ENCODE measurements at places on chromosomes 11 and 22. TPM values are rescaled to one million over a fixed set of nuclear protein-coding genes. Genes with fewer than 3 reads are reported as not detected.

The OR52E6 gene
- total RNA-seq = not detected

The SLC1A2 gene
- 0.98 TPM for total RNA-seq

The TH gene
- 0.36 TPM for total RNA-seq

The TMEM151A gene
- total RNA-seq = 0.31 TPM

DNA sequence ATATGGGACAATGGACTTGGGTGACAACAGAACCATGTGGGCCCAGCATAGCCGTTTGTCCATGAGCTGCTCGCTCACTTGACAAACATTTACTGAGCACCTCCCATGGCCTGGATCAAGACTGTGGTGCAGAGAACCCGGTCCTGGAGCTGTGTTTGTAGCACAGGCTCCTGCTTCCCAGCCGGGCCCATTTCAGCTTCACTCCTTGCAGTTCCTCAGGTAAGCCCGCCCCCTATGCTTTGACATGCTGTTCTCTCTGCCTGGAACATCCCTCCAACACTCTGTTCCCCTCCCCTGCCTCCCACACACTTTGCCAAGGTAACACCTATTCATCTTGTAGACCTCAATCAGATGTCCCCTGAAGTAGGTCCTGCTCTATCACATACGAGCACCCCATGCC lies 19.3 kb upstream of the IGSF22 start:
- DNase-seq = no peak

DNA sequence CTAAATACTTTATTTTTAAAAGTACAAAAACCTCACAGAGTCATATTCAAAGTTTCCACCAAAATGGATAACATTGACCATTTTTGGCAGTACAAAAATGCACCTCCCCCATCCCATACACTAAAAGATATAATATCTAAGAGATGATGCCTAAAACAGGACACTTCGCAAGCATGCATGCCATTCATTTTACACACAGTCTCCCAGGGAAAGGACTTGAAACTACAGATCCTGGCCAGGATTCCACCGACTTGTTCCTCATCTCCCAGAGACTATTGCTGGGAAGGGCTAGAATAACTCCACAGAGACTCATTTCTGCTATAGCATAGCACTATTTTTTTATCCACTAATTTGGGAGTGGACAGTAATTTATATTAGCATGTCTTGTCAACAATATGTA lies 81.7 kb downstream of the MTNR1B start:
- DNase-seq = no peak

GRCh38 chr22:45970705-45971407 lies 6.1 kb downstream of the WNT7B start:
- no peak for DNase-seq

DNA sequence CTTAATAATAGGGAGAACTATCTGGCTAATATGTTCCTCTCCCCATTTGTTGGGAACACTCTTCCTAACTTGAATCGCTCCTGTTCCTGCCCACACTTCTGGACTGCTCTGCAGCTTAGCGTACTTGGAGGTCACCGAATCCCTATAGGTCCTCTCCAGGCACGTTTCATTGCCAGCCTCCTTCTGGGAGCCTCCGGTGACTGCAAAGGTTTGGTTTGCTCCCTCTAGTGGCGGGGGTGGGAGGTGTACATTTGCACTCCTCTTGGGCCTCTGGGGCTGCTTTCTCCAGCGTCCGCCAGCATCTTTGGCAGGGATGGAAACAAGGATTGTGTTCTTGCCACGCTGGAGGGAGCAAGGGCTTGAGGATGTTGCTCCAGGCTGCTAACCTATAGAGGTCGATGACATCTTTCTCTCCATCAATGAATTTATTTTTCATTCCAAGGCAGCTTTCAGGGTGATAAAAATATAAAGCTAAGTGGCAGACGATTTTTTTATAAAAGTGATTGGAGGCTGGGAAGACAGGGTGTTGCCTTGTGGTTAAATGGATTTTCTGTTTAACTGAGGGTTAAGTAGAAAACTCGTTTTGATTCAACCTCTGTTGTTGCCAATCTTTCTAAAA lies 48.7 kb downstream of the TSPAN18 start:
- peak; percentile 63 for DNase-seq

DNA sequence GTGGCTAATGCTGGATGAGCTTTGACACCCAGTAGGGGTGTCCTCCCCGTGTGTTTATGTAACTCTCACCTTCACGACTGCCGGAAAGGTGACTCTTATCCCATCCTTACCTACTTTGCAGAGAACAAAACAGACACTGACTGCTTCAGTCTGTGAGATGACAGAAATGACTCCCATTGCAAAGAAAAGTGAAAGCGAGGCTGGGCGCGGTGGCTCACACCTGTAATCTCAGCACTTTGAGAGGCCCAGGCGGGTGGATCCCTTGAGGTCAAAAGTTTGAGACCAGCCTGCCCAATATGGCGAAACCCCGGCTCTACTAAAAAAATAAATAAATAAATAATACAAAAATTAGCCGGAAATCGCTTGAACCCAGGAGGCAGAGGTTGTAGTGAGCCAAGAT lies 106.4 kb upstream of the ANO1 start:
- DNase-seq = no peak

DNA sequence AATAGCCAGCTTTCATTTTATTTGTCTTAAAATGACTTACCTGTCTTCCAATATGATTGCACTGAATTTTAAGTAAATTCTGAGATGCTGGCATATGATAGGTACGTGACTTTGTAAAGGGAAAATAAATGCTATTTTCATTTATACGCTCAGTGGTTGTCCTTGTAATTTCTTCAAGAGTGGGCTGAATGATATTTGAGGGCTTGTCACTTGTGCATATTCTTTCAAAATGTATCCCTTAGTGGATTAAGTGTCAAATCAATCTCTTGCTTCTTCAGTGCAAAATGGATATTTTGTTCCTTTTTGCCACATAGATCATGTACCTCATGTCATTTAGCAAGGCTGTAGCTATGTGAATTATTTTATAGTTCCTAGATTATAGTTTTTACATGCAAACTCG lies 56.9 kb downstream of the GAS2 start:
- DNase-seq = no peak

- no peak for DNase-seq
These were observed 489 bp downstream of the RNF214 start for GRCh38 chr11:117232911-117233409.

GRCh38 chr11:107590460-107591377 lies at the start of gene ELMOD1:
TSS of gene ELMOD1 (plus strand) at chr11:107591147. CDS start at chr11:107618190, 27,043 bp downstream.
- DNase-seq = peak; percentile 62

GRCh38 chr11:26191193-26191592 lies 140.7 kb upstream of the ANO3 start:
- no peak for DNase-seq

DNA sequence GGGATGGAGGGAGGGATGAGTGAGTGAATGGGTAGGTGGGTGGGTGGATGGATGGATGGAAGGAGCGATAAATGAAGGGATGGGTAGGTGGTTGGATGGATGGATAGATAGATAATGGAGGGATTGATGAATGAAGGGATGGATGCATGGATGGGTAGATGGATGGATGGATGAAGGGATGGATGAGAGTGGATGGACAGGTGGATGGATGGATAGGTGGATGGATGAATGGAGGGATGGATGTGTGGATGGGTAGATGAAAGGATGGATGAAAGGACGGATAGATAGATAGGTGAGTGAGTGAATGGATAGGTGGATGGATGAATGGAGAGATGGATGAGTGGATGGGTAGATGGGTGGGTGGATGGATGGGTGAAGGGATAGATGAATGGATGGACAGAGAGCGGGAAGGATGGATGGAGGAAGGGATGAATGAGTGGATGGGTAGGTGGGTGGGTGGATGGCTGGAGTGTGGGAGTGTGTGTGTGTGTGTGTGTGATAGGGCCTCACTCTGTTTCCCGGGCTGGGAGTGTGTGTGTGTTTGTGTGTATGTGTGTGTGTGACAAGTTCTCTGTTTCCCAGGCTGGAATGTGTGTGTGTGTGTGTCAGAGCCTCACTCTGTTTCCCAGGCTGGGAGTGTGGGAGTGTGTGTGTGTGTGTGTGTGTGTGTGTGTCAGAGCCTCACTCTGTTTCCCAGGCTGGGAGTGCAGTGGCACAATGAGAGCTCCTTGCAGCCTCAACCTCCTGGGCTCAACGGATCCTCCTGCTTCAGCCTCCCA lies 2.1 kb upstream of the PRR33 start:
- DNase-seq = peak; percentile 25

GRCh38 chr11:36271794-36272407 lies 17.3 kb downstream of the COMMD9 start:
- DNase-seq = no peak

GRCh38 chr11:84420271-84420670 lies 1134.1 kb upstream of the CCDC90B start:
- no peak for DNase-seq

- no peak for DNase-seq
These were observed 423.3 kb downstream of the TMEM135 start for GRCh38 chr11:87460842-87461637.

- DNase-seq = peak; percentile 53
These were observed 29.5 kb upstream of the CARS1 start for GRCh38 chr11:3086671-3087150.

Measured in sciatic nerve (tissue), 2 donors.